Upper lobe of right lung (tissue), 1 donor: ENCODE measurements at places on chromosomes 3 and 15. TPM values are rescaled to one million over a fixed set of nuclear protein-coding genes. Genes with fewer than 3 reads are reported as not detected.

GRCh38 chr15:51390966-51391422 lies 49.5 kb downstream of the GLDN start:
- DNase-seq = no peak

- no peak for DNase-seq
These were observed 37.1 kb downstream of the CPA3 start for GRCh38 chr3:148901987-148902791.

GRCh38 chr15:40464595-40465185 lies 6.1 kb upstream of the CHST14 start:
- DNase-seq = no peak

DNA sequence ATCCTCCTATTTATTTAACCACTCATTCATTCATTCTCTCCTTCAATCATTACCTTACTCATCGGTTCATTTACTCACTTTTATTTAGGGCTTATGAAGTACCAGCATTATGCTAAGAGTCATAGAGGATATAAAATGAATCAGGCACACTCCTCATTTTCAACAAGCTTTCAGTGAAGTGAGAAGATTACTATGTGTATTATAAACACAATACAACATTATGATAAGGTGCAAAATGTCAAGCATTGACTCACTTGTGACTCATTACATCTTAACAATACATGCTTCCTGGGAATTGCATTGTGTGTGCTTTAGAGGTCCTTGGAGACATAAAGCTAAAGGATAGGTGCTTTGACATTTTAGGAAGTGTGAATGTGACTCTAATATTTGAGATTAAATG lies 60.4 kb downstream of the PLAAT1 start:
- DNase-seq = no peak

- DNase-seq = no peak
These were observed 60.3 kb upstream of the TRA2B start for GRCh38 chr3:185998136-185998535.

Gene MCTP2
- total RNA-seq = 35.3 TPM
